ENCODE measurements at places on chromosomes 5 and 9. TPM values are rescaled to one million over a fixed set of nuclear protein-coding genes. Genes with fewer than 3 reads are reported as not detected.

CNTNAP3 gene
- not detected for total RNA-seq

IFNB1 gene
- not detected for total RNA-seq

- DNase-seq, result no peak
Observed at GRCh38 chr5:159052401-159053011, 47.2 kb downstream of the EBF1 start.

NR2F1 gene
- 3.6 TPM for total RNA-seq

DNA sequence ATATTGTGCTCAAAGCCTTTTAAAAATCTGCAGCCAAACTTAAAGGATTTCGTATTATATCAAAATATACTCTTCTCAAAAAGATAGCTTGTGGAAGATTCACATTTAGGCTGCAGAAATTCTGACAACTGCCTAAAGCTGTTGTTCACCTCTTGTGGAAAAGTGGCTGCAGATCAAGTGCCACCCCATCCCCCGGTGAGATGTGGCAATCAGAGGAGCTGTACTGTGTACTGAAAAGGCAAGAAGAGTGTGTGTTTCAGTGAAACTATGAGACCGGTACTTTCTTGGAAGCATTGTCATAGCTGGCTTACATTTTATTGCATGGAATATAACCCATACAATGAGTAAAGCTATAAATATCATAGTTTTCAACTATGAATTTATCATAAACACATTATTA, 64.3 kb downstream of the CDH18 start:
- DNase-seq, result no peak

DNA sequence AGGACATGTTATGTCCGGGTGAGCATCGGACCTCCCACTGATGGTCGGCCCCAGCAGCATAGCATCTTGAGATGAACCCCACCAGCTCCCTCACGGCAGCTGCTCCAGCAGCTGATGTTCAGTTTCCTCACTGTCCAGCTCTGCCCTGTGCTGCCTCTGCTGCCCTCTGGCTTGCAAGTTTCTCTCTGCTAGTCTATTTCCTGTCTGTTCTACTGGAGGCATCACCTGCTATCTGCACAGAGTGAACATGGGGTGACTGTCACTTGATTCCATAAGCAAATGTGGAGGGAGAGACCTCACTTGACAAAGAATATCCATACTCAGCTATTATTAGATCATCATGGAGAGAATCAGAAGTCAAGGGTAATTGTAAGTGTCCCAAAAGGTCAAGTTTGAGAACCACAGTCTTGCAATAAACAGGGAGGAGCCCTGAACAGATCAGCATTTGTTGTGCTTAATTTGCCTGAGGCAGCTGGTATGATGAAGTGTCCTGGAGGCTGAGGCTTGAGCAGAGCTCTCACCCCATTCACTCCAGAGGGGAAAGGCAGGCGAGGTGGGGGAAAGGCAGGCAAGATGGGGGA, 702.8 kb downstream of the SEMA5A start:
- peak; percentile 41 for DNase-seq

DNA sequence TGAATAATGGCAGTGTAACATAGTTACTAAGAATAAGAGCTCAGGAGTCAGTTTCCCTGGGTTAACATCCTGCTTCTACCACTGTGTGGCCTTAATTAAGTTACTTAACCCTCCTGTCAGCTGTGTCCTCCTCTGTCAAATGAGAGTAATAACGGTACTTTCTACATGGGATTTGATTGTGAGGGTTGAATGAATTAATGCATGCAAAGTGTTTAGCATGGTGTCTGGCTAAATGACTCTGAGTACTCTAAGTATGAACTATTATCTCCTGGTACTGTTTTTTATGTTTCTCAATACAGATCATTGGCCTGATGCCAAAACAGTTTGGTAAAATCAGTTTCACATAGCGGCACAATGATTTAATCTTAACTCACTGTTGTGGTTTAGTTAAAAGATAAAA, 19.6 kb downstream of the ZNF131 start:
- no peak for DNase-seq

DNA sequence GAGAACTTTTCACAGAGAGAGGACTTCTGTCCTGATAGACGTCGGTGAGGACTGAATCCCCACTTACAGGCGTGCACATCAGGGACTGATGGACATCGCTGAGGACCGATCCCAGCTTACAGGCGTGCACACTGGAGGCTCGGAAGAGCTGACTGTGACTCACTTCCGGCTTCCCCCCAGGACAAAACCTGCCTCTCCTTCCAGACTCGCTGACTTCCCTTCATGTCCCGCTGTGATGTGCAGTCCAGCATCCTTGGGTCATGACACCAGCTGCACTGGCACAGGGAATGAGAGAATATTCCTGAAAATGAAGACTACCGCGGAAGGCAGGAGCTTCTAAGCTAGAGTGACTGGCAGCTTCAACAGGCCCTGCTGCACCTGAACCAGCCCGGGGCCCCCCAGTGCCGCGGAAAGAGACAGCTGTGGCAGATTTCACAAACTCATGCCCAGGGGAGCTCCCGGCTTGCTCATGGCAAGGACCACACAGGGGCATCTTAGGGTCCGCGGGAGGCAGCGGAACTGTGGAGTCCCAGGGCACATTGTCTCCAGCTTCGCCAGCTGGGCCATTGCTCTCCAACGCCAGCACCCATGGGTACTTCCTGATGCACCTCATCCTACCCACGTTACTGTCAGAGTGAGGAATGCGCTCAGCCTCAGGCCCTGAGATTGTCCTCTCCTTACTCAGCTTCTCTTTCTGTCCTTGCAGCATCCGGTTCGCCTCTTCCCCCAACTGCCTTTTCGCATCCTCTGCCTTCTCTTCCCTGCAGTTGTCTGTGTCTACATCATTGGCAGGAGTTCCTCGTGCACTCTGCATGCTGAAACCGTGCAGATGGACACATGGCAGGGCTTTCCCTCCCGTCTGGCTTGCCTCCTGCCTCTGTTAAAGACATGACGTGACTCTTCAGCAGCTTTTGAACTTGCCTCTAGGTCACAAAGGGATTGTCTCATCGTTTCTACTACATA, 29.5 kb downstream of the SURF6 start:
- DNase-seq, result no peak

PPP2R2B gene
- total RNA-seq, result not detected

- no peak for DNase-seq
Observed at GRCh38 chr5:7391215-7391614, 4.7 kb upstream of the ADCY2 start.

SH3GL2 gene
- total RNA-seq, result not detected
